Activated CD8-positive, alpha-beta T cell treated with anti-CD3 and anti-CD28 coated beads, Interleukin-2, amount 10 ng/mL, durations not matched to agents 7 days and 5 days (primary cell): ENCODE measurements at places on chromosomes 7 and 10.

DNA sequence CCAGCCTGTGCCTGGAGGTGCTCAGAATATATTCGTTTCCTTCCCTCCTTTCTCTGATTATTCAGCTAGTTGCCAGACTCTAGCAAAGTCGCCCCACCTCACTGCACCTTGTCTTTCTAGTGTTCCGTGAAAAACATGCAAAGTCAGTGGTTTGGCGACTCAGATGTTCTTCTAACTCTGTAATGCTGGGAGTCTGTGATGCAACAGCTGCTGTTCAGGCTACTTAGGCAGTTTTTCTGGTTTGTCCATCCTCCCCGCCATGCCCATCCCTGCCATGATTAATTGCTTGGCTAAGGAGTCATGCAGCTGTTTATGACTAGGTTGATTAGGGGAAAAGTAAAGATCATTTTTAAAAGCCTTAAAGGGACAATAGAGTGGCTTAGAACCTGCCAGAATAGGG lies 99.4 kb downstream of the MTPN start:
- DNase-seq: no peak

DNA sequence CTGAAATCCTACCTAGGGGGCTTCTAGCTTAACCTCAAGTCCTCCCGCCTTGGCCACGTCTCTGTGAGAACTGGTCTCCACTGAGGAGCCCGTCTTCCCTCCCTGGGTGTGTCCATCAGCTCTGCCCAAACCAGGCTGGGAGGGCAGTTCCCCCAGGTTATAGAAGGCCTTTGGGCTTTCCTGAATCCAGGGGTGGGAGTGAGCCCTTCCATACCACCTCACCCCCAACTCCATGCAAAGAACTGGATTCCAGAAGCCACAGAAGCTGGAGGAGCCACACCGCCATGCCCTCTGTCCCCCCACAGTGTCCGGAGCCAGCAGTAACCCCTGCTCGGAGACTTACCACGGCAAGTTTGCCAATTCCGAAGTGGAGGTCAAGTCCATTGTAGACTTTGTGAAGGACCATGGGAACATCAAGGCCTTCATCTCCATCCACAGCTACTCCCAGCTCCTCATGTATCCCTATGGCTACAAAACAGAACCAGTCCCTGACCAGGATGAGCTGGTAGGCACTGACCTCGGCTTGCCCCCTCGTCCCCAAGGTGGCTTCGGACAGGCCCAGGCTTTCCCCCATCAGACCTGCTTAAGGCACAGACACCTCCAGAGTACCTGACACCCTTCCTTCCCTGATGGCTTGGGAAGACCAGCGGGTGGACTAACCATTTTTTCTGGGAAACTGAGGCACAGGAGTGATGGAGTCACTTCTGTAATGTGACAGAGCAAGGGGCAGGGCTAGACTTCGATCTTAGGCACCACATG lies 4.7 kb downstream of the CPA1 start:
- no peak for DNase-seq

GRCh38 chr7:30865821-30866220 lies 45.8 kb upstream of the AQP1 start:
- DNase-seq: no peak

DNA sequence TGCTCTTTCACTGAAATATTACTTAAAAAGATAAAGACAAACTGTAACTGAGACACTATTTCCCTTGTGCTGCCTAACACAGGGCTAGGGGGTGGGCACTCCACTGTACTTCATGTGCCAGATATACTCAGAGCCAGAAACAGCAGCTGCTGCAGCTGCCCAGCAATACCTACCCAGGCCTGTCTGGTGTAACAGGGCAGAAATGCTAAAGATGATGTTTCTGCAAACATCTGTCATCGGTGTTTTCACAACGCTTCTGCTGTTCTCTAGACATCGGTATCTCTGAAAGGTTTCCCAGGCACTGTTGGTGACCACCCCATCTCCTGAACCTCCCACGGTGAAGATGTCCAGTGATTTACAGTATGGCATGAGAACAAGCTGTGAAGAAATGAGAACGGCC lies 42.7 kb downstream of the LAMB1 start:
- no peak for DNase-seq

DNA sequence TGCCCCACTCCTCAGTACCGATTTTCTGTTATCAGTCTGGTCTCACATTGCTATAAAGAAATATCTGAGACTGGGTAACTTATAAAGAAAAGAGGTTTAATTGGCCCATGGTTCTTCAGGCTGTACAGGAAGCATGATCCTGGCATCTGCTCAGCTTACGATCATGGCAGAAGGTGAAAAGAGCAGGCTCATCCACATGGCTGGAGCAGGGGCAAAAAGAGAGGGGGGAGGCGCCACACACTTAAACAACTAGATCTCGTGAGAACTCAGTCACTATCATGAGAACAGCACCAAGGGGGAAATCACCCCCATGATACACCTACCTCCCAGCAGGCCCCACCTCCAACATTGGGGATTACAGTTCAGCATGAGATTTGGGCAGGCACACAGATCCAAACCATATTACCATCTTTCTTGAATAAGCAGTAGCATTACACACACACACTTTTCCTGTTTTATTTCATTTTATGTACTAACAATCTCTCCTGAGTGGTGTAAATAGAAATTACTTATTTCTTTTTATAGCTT lies 53.3 kb downstream of the TRIM24 start:
- DNase-seq: no peak

- DNase-seq: no peak
These were observed 47.6 kb downstream of the GDI2 start for GRCh38 chr10:5765617-5766016.
